Effector memory CD8-positive, alpha-beta T cell (primary cell): ENCODE measurements at places on chromosomes 7 and 10.

DNA sequence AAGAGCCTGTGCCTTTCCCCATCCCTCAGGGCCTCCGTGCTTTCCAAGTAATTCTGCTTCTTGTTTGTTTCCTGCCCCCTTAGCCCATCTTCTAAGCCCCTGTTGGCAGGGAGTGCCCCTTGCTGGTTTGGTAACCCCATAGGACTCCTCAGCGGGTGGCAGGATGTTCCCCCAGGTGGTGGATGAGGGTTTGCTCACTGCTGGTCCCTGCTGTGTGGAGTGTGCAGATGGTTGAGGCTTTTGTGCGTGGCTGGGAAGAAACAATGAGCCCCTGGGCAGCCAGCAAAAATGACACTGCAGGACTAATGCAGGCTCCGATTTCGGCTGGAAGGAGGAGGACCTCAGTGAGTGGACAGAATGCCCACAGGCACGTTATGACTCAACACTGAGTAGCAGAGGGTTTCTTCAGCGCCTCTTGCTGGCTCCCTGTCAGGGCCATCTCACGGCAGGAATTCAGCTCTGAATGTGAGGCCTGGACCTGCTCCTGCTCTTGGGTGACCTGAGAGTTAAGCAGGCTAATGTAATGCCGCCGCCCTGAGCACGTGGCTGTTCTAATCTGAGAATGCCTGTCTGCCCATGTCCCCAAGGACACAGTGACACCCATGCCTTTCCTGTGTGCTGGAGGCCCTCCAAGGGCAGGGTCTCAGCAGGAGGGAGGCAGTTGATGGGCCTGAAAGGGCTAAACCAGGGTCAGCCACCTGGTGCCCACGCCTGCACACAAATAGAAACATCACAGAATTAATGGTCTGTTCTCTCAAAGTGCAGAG is 16.6 kb downstream of the BAG3 start:
- H3K27me3 ChIP-seq, result no peaks in the 10 kb centered on the region
- peaks cover 16% of the 10 kb centered on the region for H3K36me3 ChIP-seq
- no peak overlapping the region for H3K4me3 ChIP-seq
- H3K27ac ChIP-seq, result no peak overlapping the region
- DNase-seq, result no peak

DNA sequence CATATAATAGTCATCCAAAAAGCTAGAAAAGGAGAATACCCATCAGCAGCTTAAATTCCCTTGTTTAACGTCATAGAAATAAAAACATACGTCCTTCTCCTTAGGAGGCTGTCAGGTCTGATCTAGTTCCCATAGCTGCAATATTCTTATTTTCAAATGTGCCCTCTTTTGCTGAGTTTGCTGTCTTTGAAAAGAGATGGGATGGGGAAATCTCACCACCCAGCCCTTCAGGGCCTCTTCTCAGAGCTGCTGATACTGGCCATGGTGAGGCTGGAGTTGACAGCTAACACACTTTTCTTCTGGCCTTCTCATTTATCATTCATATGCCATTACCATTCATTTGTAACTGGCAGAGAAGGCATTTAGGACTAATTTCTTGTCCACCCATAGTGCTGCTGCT is 5.1 kb upstream of the PCGF5 start:
- H3K36me3 ChIP-seq, result no peaks in the 10 kb centered on the region
- no peaks in the 10 kb centered on the region for H3K27me3 ChIP-seq
- peaks cover 37% of the 10 kb centered on the region for H3K4me1 ChIP-seq
- no peak for DNase-seq
- no peak overlapping the region for H3K4me3 ChIP-seq

- no peak for DNase-seq
- no peak overlapping the region for H3K4me3 ChIP-seq
- H3K27ac ChIP-seq, result no peak overlapping the region
Measured at GRCh38 chr10:71970331-71970730, 6.1 kb downstream of the CHST3 start.

GRCh38 chr7:142228537-142229104 is 29.2 kb downstream of the PRSS58 start:
- peaks cover 17% of the 10 kb centered on the region for H3K27me3 ChIP-seq
- H3K36me3 ChIP-seq, result no peaks in the 10 kb centered on the region
- H3K27ac ChIP-seq, result no peak overlapping the region
- H3K4me3 ChIP-seq, result no peak overlapping the region
- DNase-seq, result no peak
- H3K4me1 ChIP-seq, result no peaks in the 10 kb centered on the region

DNA sequence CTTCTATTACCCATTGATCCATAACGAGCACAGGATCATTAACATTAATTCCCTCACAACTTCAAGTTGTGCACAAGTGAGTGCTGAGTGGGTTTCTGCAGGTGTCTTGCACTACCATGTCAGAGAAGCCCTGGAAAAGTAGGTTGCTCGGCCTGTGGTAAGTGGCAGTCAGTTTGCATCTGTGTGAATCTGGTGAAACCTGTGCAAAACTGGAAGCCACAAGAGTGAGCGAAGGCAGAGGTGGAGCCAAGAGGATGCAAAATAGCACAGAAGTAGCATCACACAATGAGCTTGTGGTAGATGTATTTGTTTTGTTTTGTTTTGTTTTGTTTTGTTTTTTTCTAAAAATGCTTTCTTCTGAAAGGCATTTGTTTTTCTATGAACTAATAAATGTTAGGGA is 181.5 kb downstream of the THSD7A start:
- H3K4me1 ChIP-seq, result no peaks in the 10 kb centered on the region
- H3K27me3 ChIP-seq, result no peaks in the 10 kb centered on the region
- H3K4me3 ChIP-seq, result no peak overlapping the region

DNA sequence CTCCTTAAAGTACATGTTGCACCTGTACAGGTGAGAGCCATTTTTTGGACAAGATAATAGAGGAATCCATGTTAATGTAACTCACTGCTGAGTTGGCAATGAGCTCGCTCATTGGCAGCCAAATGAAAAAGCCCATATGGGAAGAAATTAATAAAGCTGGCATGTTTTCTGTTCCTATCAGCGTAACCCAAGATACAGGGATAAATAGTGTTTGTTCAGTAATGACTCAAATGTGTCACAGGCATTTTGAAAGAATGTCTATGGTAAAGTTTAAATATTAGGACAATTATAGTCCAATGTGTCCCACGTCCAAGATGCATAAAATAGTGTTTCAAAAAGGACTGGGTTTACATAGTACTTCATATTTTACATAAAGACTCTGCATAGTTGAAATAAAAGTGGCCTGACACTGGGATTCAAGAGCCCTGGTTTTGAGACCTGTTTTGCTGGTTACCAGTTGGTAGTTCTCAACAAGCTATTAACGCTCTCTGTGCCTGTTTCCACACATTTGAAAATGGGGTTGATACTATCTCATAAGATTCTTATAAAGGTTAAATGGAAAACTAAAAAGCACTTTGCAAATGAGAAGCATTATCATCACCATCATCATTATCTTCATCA is 49.1 kb downstream of the MTURN start:
- peaks cover 4% of the 10 kb centered on the region for H3K36me3 ChIP-seq
- peaks cover 5% of the 10 kb centered on the region for H3K4me1 ChIP-seq
- no peak overlapping the region for H3K4me3 ChIP-seq
- H3K27me3 ChIP-seq, result no peaks in the 10 kb centered on the region

DNA sequence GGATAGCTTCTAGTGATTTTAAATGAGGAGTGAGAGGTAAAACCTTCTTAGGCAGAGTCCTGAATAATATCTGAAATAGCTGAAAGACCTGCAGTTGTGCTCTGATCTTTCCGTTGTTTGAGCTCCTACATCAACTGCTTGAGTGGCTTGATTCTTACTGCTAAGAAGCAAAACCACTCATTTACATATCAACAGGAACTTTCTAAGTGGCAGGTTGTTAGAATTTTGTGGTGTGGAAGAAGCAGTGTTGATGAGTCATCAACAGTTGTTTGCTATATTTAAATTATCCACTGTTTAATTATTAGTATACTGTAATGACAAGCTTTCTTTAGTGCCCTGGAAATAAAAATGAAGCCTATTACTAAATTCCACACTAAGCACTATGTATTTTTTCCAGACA is 689.5 kb downstream of the DNAJB9 start:
- no peaks in the 10 kb centered on the region for H3K36me3 ChIP-seq
- H3K4me3 ChIP-seq, result no peak overlapping the region
- H3K27ac ChIP-seq, result no peak overlapping the region
- no peak for DNase-seq

- no peaks in the 10 kb centered on the region for H3K27me3 ChIP-seq
- H3K27ac ChIP-seq, result peak overlapping the region; percentile 41
- DNase-seq, result no peak
- H3K4me1 ChIP-seq, result peaks cover 5% of the 10 kb centered on the region
Measured at GRCh38 chr10:80156216-80156615, 23.7 kb downstream of the PLAC9 start.

DNA sequence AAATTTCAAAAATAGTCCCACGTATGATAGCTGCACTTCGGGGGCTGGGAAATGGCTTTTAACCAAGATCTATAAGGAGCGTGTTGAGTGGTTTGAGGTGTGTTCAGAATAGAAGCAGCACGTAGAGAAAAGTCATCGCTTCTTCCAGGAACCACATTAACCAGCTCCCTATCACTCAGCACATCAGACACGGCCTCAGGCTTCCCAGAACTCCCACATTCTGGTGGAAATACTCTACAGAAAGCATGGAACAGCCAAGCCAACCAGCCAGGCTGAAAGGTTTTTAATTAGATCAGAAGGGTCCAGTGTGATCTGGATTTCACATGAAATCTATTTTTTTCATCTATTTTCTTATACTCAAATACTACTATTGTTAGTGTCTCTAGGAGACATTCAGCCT is 231.5 kb upstream of the NRP1 start:
- H3K27ac ChIP-seq, result no peak overlapping the region
- H3K27me3 ChIP-seq, result peaks cover 6% of the 10 kb centered on the region
- no peak for DNase-seq

DNA sequence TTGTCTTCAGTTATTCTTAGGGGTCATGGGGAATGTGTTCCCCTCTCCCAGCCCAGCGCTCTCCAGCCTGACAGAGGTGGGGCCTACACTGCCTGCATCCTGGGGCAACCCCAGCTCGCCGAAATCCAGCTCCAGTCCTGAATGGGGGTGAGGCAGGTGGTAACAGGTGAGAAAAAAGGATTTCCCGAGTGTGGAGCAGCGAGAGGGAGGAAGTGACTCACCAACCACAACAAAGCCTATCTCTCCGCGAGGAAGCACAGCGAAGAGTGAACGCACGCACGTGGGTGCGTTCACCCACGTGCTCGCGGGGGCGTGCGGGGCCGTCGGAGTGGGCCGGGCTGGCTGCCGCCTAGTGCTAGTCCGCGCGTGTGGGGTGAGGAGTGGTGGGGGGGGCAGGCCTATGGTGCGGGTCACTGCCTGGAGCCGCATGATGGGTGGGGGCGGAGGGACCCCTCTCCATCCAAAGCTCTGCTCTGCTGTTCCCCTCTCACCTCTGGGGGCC is 855 bp upstream of the PALD1 start:
- H3K27ac ChIP-seq, result peak overlapping the region; percentile 57
- peak overlapping the region; percentile 74 for H3K4me3 ChIP-seq
- H3K36me3 ChIP-seq, result peaks cover 12% of the 10 kb centered on the region

GRCh38 chr7:67913604-67914003 is 917.0 kb downstream of the TYW1 start:
- H3K27me3 ChIP-seq, result no peaks in the 10 kb centered on the region
- H3K4me1 ChIP-seq, result peaks cover 2% of the 10 kb centered on the region
- H3K36me3 ChIP-seq, result no peaks in the 10 kb centered on the region
- H3K4me3 ChIP-seq, result no peak overlapping the region
- H3K27ac ChIP-seq, result no peak overlapping the region

DNA sequence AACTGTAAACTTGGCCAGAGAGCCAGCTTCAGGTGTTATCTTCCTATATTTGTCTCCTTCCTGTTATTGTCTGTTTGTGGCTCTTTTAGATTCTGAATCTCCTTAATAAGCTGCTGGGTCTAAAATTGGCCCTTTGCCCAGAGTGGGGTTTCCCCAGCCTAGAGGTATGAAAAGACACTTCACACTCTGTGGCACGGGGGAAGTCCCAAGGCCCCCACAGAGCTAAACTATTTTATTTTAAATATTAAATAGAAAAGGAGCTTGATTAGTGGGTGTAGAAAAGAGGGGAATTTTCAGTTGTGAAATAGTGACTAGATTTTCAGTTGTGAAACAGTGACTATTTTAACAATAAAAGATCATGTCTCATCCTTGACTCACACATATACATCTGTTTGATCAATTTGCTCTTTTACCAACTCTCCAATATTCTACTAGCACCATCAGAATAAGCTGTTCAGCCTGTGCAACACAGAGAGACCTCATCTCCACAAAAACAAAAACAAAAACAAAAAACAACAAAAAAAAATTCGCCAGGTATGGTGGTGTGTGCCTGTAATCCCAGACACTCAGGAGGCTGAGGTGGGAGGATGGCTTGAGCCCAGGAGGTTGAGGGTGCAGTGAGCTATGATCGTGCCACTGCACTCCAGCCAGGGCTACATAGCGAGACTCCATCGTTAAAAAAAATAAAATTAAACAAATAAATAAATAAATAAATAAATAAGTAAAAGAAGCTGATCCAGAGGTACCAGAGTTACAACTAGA is 24.9 kb upstream of the ADO start:
- H3K4me3 ChIP-seq, result peak overlapping the region; percentile 2
- H3K27ac ChIP-seq, result peak overlapping the region; percentile 66
- H3K27me3 ChIP-seq, result peaks cover 3% of the 10 kb centered on the region
- no peaks in the 10 kb centered on the region for H3K36me3 ChIP-seq

DNA sequence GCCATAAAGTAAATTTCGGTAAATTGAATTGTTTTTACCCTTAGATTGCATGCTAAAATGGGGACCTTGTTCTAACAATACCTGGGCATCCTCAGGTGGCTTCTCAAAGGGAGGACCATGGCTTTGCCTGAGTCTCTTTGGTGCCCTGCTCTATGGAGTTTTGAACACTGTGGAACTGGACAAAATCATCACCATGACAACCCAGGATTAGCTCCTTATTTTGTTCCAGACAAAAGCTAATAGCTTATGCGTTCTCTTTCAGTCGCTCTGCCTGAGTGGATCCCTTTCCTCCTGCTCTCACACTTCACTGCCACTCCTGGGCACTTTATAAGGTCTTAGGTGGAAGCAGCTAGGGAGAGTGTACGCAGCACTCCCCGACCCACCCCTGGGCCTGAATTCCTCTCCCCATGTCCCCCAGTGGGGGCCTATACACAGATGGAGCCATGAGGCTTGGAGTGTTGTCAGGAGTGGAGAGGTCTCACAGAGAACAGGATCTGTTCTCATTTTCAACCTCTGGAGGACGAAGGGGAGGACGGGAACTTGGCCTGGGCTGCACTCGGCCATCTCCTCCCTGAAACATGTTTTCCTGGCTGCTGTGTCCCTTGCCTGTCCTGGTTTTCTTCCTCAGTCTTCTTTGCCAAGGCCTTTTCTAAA is 19.0 kb downstream of the ADCYAP1R1 start:
- H3K36me3 ChIP-seq, result peaks cover 4% of the 10 kb centered on the region
- H3K27me3 ChIP-seq, result peaks cover 9% of the 10 kb centered on the region
- no peaks in the 10 kb centered on the region for H3K4me1 ChIP-seq
- no peak overlapping the region for H3K4me3 ChIP-seq
- no peak for DNase-seq

DNA sequence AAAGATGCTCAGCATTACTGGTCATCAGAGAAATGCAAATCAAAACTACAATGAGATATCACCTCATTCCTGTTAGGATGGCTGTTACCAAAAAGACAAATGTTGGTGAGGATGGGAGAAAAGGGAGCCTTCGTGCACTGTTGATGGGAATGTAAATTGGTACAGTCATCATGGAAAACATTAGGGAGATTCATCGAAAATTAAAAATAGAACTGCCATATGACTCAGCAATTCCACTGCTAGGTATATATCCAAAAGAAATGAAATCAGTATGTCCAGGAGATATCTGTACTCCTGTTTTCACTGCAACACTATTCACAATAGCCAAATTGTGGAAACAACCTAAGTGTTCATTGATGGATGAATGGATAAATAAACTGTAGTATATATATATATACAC is 228.1 kb downstream of the ACTR3B start:
- no peaks in the 10 kb centered on the region for H3K36me3 ChIP-seq
- peaks cover 20% of the 10 kb centered on the region for H3K27me3 ChIP-seq
- no peak overlapping the region for H3K4me3 ChIP-seq
- H3K27ac ChIP-seq, result no peak overlapping the region
- no peak for DNase-seq
